ENCODE measurements at places on chromosomes 11 and 22.

- DNase-seq, result no peak
Observed at GRCh38 chr11:17185938-17186337, 21.8 kb downstream of the PIK3C2A start.

DNA sequence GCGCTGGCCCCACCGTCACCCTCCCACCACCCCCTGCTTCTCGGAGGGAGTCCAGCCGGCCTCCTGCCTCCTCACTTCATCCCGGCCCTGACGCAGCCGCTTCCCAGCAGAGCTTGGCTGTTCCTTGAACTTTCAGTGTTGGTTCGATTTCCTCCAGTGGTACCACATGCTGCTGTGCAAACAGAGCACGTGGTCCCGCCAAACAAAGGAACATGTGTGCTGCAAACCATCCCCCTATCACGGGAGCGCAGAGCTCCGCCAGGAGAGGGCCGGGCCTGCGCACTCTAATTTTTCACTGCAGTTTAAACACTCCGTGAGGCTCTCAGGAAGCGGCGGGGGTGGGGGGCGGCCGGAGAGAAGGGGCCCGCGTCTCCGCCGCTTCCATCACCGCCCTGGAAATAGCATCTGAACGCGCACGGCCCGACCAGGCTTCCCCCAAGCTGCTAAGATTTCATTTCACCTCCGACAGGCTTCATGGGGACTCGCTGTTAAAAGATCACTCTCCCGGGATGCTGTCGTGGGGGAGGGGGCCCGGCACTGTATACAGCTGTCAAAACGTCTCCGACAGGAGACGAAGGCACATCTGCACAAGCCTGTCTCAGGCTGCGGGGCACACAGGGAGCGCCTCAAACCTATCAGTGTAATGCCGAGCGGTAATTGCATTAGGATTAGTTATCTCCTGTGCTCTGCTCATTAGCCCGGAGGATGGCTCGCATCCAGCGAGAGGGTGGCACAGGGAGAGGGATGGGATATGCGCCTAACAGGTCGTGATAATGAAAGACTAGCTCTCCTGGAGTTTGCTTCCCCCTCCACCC, 269.9 kb upstream of the SORL1-AS1 start:
- DNase-seq, result no peak

DNA sequence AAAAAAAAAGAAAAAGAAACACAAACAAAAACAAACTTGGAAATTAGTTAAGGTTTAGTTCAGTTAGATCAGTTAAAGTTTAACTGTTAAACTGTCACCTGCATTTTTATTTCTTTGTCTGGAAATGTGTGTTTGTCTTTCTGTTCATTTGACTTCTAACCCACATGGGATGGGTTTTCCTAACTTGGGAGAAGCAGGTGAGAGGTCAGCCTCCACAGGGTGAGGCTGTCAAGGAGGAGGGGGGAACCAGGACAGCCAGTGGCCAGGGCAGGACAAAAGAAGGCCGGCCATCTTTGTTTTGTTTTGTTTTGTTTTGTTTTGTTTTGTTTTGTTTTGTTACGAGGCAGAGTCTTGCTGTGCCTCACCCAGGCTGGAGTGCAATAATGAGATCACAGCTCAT, 13.4 kb upstream of the GCAT start:
- no peak for DNase-seq

DNA sequence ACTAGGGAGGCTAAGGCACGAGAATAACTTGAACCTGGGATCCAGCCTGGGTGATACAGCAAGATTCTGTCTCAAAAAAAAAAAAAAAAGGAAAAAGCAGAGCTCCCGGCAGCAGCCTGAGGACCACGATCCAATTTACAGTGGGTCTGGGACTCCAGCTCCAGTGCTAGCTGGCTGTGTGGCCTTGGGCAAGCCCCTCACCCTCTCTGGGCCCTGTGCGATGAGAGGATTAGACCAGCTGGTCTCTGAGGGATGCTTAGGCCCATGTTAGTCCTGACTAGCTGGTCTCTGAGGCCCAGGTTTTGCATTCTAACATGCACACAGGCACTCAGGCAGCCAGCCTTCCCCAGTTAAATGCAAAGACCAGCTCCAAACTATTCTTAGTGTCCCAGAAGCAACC, 13.7 kb downstream of the CARD10 start:
- DNase-seq, result no peak

GRCh38 chr11:72972496-72973128, 158.4 kb downstream of the ATG16L2 start:
- DNase-seq, result no peak

GRCh38 chr11:107259811-107260221, 197.8 kb downstream of the CWF19L2 start:
- no peak for DNase-seq

- DNase-seq, result no peak
Observed at GRCh38 chr11:133934599-133935550, 21.9 kb downstream of the IGSF9B start.

- DNase-seq, result peak; percentile 17
Observed at GRCh38 chr11:73152861-73153483, 10.9 kb upstream of the FCHSD2 start.

DNA sequence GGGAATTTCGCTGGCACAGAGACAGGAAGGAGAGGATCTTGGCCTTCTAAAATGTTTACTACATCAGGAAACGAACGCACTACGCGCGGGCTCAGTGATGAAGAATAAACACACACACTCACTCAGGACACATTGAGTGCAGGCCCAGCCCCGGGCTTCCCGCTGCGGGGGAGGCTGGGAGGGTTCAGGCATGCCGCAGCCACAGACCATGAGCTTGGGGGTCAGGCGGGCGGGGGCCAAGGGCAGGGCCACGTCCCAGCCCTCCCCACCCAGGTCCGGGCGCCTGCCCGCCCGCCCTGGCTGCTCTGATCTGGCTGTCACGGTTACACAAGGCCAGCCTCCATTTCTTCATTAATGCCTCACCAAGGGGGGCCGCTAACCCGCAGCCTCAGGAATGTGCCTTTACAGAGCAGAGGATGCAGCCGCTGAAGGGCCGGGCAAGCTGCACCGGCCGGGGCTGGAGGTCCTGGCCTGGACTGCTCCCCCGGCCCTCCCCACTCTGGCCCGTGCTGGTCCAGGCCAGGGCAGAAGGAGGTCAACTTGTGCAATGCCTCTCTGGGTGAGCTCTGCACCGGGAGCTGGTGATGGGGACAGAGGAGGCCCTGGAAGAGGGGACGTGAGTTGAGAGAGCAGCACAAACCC, 41.7 kb downstream of the IGF2 start:
- DNase-seq, result no peak

DNA sequence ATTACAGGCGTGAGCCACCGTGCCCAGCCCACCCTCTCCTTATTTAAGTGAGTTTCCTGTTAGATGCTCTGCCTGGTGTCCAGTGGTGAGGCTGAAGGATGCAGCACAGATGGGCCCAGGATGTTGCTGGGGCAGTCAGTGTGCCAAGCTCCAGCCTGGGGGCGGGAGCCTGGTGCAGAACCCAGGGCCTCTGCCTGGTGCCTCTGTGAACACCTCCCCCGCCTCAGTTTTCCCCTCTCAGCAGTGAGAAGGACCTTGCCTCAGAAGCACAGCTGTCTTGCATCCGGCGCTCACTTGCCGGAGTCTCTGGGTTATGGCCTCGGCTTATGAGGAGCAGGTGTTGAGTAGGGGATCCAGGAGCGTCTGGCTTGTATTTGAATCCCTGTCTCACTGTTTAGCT, 116.2 kb downstream of the KIAA1671 start:
- DNase-seq, result no peak

DNA sequence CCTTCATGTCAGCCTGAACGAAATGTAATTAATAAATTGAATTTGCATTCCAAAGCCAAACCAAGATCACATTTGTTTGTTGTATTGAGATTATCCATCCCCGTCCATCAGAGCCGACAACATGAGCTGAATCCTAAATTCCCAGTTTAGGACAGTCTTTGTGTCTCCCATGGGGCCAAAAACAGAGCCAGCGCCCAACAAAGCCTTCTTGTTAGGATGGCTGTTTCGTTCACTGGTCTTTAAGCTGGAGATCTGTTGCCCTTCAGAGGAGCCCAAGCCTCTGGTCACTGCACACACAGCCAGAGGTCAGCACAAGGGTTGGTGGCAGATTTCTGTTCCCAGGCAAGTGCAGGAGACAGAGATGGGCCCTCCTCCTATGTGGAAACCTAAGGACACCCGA, 25.8 kb downstream of the DSCAML1 start:
- no peak for DNase-seq

- no peak for DNase-seq
Observed at GRCh38 chr11:110160016-110160415, 66.8 kb downstream of the ZC3H12C start.

GRCh38 chr11:65378208-65378927, 4.1 kb downstream of the SLC25A45 start:
- no peak for DNase-seq

DNA sequence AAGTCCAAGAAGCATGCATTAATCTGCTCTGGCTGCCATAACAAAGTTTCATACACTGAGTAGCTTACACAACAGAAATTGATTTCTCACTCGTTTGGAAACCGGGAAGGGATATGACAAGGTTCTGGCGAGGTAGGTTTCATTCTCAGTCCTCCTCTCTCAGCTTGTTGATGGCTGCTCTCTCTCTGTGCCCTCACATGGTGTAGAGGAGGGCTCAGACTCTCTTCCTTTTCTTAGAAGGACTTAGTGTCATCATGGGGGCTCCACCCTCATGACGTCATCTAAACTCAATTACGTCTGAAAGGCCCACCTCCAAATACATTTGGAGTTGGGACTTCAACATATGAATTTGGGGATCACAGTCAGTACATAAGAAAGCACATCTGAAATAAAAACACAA, 18.6 kb downstream of the GLYATL1 start:
- no peak for DNase-seq

DNA sequence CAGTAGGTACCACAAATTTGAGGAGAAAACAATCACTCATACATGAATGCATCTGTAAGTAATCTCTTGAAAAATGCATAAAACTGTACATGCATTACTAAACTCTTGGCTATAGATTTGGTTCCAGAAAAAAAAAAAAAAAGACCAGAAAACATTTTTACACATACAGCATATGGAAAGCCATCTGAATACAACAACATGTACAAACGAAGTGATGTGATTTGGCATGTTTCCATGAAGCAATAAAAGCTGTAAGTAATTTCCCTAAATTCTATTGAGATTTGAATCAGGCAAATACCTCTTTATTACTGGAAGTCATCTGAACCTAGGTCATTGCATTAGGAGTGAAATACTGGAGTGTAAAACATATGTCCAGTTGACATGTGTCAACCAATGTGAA, 31.9 kb upstream of the ZC3H12C start:
- no peak for DNase-seq

- DNase-seq, result no peak
Observed at GRCh38 chr22:38271927-38272372, 860 bp downstream of the TMEM184B start.

GRCh38 chr11:34558673-34559072, 45.1 kb upstream of the ELF5 start:
- DNase-seq, result no peak

GRCh38 chr11:2366733-2367132, 10.4 kb upstream of the CD81 start:
- no peak for DNase-seq

DNA sequence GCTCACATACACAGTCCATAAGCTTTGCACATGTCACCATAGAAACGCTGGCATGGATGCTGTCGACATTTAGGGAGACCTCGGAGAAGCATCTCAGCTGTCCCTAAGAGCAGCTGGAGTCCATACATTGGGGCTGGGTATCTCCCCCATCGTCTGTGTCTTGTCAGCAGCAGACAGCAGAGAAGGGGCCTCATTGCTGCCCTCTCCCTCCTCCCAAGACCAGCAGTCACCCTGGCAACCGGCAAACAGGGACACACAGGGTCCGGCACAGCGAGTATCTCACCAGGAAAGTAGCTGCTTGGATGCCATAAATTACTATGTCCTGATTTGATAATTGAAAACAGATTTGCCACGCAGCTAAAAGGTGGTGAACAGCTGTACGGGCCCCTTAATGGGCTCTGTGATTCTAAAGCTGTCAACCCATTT, 84.4 kb downstream of the CD44 start:
- DNase-seq, result no peak

DNA sequence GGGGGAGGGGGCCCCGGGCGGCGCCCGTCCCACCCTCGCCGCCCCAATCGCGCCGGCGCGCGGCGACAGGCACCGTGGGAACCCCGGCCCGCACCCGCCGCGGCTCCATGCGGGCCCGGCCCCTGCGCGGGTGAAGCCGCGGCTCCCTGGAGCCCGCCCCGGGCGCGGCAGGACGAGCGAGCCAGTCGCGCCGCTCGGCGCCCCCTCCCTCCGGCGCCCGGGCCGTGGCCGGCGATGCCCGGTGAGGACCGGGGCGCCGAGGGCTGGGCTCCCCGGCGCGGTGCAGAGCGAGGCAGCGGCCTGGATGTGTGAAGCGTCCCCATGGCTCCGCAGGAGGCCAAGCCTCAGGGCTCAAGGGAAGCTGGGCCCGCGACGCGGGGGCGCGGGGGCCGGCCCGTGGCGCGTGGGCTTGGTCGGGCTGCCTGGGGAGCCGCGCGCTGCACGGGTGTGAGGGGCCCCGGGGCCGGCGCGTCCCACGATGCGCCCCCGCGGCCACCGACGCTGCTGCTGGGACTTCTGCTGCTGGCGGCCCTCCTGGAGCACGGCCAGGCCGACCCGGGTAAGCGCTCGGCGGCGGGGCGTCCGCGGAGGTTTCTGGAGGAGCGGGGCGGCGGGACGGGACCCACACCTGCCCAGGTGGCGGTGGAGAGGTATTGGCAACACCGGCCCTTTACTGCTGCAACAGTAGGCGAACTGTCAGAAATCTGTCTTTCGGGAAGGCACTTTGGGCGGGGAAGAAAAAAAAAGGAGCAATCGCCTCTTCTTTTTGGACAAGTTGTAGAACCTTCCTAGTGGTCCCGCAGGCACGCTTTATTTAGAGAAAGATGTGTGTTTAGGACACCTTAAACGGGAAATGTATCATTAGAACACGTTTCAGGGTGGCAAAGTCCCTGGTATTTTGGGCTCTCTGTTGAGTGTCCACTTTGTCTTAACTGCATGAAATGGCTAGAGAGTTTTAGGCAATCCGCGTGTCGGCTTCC, 119.4 kb downstream of the HIPK3 start:
- no peak for DNase-seq

GRCh38 chr22:37229805-37230672, 14.0 kb downstream of the RAC2 start:
- DNase-seq, result peak; percentile 89

GRCh38 chr11:109439684-109440083, 17.7 kb downstream of the C11orf87 start:
- no peak for DNase-seq

GRCh38 chr11:898143-898511, 12.5 kb downstream of the CHID1 start:
- no peak for DNase-seq

All from activated gamma-delta T cell treated with anti-CD3 and anti-CD28 coated beads, Interleukin-2, amount 50 U/mL, for 16 hours (primary cell).